ENCODE measurements at places on chromosomes 5 and 9. TPM values are rescaled to one million over a fixed set of nuclear protein-coding genes. Genes with fewer than 3 reads are reported as not detected.

DNA sequence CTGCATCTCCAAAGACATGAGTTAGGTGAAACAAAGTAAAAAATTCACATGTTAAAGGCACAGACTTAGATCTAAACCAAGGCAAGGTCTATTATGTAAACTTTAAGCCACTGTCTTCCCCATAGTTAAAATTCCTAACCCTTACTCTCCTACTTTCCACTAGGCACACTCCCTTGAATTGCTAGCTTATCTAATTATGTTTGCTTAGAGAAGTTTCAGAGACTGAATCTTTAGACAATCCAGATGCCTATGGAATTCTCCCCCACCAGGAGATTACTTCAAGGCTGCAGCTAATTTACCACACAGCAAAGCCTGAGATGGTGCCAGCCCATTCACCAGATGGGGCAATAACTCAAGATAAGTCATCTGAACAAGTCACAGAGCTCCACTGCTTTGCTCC lies 803.1 kb upstream of the COX7C start:
- no peak for DNase-seq

DNA sequence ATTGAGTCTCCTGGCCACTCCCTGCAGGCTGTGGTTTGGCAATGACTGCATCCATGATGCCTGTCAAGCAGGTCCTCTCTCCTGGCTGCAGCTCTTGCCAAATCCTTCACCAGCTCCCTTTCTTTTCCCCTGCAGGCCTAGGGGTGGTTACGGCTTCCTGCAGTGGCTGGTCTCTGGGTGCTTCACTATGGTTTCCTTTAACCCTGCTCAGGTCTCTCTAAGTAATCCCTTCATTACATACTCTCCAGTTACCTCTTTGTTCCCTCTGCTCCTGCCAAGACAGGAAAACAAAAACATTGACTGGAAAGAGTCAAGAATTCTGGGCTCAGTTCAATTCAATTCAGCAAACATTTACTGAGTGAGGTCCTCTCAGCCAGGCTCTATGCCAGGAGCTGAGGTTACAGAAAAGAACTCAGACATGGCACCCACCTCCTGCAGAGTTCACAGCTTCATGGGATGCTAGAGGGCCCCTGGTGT lies 19.8 kb upstream of the PTPN3 start:
- DNase-seq, result no peak

GRCh38 chr9:134492721-134493460 lies 148.7 kb upstream of the COL5A1 start:
- peak; percentile 81 for DNase-seq

DNA sequence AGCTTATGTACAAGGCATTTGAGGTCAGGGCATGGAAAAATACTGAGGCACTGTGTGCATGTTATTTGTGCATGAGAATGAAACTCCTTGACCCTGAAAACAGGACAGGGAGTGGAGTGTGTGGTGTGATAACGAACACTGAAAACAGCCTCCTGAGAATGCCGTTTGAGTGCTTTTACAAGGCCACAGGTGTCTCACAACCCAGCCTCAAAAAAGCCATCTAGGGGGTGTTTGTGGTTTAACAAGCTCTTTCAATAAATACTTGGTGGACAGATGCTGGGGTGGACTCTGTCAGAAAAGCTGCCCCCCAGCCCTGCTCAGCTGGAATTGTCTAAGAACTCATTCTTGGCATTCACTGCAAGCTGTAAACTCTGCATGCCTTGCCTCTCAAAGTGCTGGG lies 94.0 kb upstream of the SLC25A48 start:
- DNase-seq, result no peak

The MAT2B gene
- total RNA-seq, result 73.0 TPM

DNA sequence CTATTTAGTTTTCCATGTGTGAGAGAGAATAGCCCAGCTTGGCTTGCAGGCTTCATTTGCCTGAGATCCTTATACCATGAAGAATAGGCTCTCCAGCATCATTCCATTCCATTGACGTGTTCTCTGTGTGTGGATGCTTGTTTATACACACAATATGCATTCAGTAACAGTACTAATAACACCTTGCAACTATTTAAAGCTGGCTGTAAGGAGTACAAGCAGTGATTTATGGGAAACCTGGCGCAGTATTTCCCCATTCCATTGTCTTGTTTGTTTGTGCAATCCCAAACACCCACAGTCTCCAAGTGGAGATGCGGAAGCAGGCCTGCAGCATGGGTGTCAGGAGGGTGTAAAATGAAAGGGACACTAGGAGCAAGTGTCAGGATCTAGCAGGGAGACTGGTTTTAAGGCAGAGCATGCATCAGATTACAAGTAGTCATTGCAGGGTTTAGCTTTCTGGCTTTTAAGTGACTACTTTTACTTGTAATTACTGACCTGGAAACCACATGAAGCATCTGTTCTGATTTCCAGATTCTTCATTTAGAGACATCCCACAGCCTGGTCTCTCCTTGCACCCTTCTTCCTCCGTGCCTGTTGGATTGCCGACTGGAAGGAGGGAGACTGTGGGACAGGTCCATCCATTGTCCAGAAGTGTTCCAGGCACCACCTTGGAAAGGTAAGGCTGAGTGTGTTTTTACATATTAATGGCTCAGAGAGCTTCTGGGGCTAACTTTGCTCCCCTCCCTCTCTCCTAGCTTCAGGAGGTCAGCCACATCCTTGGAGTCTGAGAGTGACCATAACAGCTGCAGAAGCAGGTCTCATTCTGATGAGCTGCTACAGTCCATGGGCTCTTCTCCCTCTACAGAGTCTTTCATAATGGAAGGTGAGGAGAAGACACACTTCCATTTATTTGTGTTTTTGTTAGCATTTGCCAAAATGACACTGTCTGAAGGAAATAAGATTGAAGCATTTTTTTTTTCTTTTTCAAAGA lies 241.6 kb downstream of the ARHGEF28 start:
- DNase-seq, result peak; percentile 55

The ROPN1L gene
- total RNA-seq, result 0.32 TPM

The SIT1 gene
- under 0.01 TPM for total RNA-seq

The PTCH1 gene
- total RNA-seq, result 1.7 TPM

GRCh38 chr5:149304195-149305078 lies 32.8 kb downstream of the AFAP1L1 start:
- no peak for DNase-seq

GRCh38 chr5:156971415-156971814 lies 8.4 kb upstream of the TIMD4 start:
- DNase-seq, result no peak

The TUSC1 gene
- 12.2 TPM for total RNA-seq

DNA sequence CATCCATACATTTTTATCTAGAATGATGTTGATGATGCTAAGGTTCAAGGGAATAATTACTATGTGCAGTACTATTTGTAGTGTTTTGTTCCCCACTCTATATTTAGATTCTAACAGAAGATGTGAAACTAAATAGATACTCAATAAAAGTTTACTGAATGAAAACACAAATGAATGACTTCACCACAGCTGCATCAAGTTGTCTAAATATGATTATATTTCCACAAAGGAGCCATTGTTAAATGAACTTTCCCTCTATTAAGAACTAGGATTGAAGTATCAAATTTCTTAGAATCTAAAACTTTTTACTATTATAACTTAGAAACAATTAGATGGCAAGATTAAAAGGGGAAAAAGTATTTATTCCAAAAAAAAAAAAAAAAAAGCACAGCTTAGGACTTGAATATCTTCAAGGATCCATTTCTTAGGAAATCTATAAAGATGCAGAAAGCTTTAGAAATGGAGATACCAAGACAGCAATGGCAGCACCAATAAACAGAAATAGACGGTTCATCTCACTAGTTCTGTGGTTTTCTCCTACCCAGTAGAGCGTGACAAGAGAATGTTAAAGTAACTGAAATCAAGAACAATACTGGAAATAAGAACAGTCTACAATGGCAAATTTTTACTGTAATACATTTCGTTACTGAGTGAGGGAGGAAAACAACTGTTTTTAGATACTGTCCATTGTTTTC lies 347.6 kb downstream of the EBF1 start:
- no peak for DNase-seq

The TAF1L gene
- not detected for total RNA-seq

DNA sequence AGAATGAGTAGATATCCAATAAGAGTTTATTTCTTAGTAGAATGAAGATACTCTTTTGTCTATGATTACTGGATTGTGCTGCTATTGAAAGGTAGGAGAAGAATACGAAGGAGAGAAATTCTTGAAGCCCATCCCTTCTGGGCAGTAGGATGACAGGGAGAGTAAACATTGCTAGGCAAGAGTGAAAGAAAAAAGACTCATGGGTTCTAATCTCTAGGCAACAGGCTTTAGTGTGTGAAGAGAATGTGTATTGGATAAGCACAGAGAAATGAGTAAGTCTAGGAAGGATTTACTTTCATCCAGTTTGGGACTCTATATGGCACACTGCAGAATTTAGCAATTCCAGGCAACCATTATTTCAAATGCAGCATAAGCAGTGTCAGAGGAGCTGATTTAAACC lies 216.0 kb downstream of the GABRG2 start:
- DNase-seq, result no peak

DNA sequence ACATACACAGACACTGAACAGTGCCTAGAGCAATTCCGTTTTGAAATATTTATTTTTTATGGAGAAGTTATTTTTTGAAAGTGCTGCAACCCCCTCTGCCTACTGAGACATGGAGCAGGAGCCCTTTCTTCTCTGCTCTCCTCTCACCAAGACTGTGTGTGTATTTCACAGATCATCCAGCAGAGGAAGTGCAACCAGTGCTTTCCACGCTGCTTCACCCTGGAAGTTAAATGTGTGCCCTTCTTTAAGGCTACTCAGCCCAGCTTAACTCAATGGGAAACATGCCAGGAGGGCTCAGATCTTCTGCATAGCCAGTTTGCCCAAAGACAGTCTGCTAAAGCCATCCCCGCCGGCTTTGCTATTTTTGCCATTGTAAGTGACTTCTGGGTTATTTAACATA lies 606.3 kb downstream of the TLE1 start:
- DNase-seq, result peak; percentile 23

GRCh38 chr9:33924978-33925797 lies 108.2 kb downstream of the UBE2R2 start:
- peak; percentile 62 for DNase-seq

- no peak for DNase-seq
Measured at GRCh38 chr5:87282269-87282668, 14.6 kb downstream of the RASA1 start.

The COL23A1 gene
- total RNA-seq, result not detected

GRCh38 chr5:135871268-135871915 lies 24.2 kb downstream of the IL9 start:
- DNase-seq, result no peak

GRCh38 chr9:15786616-15787015 lies 233.8 kb downstream of the CCDC171 start:
- no peak for DNase-seq

- peak; percentile 9 for DNase-seq
Measured at GRCh38 chr5:102411-103043, 10.6 kb downstream of the PLEKHG4B start.

DNA sequence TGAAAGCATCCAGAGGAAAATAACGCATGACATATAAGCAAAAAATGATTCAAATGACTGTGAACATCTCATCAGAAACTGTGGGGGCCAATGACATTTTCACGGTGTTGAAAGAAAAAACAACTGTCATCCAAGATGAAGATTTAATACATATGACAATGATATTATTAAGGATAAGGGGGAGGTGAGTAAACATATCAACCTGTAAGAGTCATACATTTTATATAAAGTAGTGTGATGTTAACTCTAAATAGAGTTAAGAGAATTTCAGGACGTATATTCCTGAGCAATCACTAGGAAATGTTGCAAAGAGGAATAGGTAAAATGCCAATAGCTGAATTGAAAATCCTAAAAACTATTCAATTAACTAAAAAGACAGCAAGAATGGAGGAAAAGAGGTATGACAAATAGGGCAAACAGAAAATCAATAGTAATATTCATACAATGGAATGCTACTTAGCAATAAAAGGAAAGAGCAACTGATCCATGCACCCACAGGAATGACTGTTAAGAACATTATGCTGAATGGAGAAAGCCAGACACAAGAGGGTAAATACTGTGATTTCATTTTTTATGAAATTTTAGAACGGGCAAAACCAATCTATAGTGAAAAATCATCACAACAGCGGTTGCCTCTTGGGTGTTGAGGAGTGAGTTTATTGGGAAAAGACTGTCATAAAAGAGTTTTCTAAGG lies 92.4 kb upstream of the JAK2 start:
- no peak for DNase-seq

Data from fibroblast of villous mesenchyme (primary cell).